ENCODE measurements at places on chromosomes 3 and 15. TPM values are rescaled to one million over a fixed set of nuclear protein-coding genes. Genes with fewer than 3 reads are reported as not detected.

Gene DHX30
- total RNA-seq: 152 TPM

Gene GXYLT2
- 13.3 TPM for total RNA-seq

Gene SST
- total RNA-seq: not detected

Gene ACKR4
- not detected for total RNA-seq

Gene CCDC39
- not detected for total RNA-seq
